ENCODE measurements at places on chromosomes 6 and 20. TPM values are rescaled to one million over a fixed set of nuclear protein-coding genes. Genes with fewer than 3 reads are reported as not detected.

Gene MRPL18
- total RNA-seq, result 83.4 TPM

Gene MAPK13
- 15.2 TPM for total RNA-seq

Gene SLX4IP
- total RNA-seq, result 8.7 TPM

Gene DACT2
- total RNA-seq, result 3.9 TPM

Gene DYNLRB1
- 107 TPM for total RNA-seq

Gene RAET1E
- total RNA-seq, result not detected

Gene SLC22A7
- not detected for total RNA-seq

DNA sequence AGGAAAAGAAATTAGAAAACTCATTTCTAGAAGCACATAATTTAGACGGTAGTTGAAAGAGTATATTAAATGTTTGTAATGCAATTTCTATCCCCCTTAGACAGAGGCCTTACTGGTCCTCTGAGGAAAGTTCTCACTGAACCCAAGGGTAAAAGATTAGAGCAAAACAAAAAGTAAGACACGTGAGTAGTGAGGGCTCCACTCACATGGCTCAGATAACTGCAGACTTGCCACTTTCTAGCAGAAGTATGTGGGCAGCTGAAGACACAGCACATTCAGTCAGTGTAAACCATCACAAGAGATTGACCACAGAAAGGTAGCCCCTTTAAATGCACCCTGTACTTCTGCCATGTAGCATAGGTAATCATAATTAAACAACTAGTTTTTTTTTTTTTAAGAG, 193.8 kb downstream of the BTBD9 start:
- DNase-seq, result no peak

GRCh38 chr6:150058986-150059385, 9.9 kb downstream of the ULBP3 start:
- DNase-seq, result no peak

DNA sequence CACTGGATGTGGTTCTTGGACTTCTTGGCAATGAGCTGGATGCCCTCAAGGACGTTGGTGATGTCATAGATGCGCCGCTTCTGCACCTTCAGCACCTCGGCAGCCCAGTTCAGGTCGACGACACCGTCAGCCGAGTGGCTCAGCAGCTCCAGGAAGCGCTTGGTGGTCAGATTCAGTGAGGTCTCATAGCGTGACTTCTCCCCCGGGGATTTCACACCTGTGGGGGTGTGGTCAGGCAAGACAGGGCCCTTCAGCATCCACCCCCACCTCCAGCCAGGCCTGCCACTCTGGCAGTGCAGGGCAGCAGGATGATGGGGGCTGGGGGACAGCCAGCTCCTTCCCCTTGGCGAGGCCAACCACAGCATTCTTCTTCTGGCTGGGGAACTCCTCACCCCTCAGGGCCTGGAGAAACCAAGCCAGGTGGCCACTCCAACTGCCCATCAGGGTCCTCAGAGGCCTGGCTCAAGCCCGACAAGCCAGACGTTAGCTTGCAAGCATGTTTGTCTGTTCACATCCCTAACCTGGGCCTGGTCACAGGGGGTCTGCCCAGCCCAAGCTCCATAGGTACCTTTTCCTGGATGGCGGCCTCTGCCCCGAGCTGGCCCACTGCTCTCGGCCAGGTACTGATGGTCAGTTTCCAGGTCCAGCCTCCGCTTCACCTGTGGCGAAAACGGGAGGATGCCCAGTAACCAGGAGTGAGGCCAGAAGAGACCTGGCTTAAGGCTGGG, 5.7 kb upstream of the NECAB3 start:
- no peak for DNase-seq

GRCh38 chr6:2038092-2038491, 207.3 kb downstream of the GMDS start:
- no peak for DNase-seq

DNA sequence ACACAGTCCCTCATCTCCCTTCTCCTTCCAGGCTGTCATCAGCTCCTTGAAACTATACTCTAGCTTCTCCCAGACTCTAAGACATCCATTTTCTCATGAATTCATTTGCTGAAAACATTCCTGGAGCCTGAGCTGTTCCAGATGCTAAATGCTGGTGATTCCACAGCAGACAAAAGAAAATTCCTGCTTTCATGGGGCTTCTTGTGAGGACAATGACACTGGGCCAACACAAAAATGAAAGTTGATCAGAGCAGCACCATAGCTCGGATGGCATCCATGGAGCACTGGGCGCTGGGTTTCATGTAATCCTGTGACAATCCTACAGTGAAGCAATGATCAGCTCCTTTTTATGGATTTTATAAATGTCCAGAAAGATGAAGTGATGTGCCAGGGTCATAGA, 47.4 kb upstream of the STX16 start:
- DNase-seq, result no peak

GRCh38 chr6:46104209-46104608, 25.6 kb upstream of the ENPP4 start:
- DNase-seq, result no peak

DNA sequence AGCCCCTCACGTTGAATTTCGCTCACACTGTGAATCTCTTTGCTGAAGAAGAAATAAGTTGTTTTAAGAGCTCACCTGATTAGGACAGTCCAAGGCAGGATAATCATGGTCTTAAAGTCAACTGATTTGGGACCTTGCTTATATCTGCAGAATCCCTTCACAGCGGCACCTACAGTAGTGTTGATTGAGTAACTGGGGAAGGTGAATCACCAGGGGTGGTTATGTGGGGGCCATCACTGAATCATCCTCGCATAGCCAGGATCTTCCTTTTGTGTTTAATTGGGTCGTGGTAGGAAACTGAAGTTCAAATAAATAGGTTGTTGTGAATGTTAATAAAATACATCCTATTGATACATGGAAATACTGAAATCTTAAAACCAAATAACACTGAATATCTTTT, 20.2 kb upstream of the MICA start:
- DNase-seq, result no peak

Measured in H1 (cell line).